ENCODE measurements at places on chromosomes 3 and 15.

GRCh38 chr3:195150181-195151118 lies 120.5 kb downstream of the XXYLT1 start:
- DNase-seq, result no peak

DNA sequence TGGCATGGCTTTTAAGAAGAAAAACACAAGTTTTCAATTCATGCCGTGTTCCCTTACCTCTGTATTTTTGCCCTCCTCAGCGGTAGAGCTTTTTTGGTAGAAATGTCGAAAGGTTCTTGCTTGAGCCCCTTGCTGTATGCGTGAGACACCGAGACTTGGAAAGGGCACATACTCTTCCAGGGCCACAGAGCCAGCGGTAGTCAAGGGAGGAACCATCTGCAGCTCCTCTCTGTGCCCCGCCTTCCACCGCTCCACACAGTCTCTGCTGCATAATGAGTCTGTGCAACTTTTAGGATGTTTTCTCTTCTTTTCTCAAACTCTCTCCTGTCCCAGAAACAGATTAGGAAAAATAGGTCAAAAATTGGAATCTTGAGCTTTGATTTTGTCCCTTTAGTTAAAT lies 77.5 kb downstream of the LPP start:
- no peak for DNase-seq

GRCh38 chr3:124558991-124559845 lies 171.0 kb upstream of the UMPS start:
- peak; percentile 59 for DNase-seq

DNA sequence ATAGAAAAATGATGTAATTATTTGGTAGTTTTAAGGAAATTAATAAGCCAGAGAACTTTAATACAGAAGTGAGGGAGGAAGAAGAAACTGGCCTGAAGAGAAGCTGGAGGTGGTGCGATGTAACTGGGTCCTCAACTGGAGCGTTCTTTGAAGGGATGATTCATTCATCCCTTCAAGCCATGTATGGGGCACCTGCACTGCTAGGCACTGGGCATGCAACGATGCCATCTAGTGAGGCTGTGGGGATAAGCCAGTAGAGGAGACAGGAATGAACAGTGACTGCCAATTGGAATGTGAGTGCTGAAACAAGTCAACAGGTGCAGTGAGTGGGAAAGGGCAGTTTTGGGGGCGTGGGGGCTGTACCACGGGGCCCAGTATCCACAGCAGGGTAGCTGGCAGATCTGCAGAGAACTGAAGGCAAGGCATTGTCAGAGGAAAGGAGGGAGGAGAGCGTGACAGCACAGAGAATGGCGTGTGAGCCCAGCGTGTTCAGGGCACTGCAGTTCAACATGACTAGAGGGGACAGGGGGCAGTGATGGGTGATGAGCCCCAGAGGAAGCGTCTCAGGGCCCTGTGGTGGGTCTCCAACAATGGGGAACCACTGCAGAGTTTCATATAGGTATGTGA lies 3.8 kb upstream of the KIF23 start:
- DNase-seq, result peak; percentile 45

- DNase-seq, result no peak
Measured at GRCh38 chr3:18245721-18246120, 179.4 kb downstream of the SATB1 start.

DNA sequence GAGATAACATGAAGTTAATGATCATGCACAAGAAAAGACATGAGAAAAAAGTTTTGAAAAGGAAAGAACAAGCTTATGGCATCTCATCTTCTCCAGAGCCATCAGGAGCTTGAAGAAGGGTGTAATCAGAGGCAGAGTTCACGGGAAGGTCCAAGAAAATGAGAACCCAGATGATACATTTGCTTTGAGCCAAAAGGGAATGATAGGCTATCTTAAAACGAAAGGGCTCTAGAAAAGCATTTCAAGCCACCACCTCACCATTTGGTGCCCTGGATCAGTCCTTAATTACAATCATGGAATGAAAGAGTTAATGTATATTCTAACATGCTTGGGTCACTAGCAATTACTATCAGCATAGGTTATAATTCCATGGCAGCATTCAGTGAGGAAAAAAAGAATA lies 781.8 kb downstream of the ROBO1 start:
- DNase-seq, result no peak

- DNase-seq, result no peak
Measured at GRCh38 chr3:120743556-120744195, 1.1 kb downstream of the GTF2E1 start.

DNA sequence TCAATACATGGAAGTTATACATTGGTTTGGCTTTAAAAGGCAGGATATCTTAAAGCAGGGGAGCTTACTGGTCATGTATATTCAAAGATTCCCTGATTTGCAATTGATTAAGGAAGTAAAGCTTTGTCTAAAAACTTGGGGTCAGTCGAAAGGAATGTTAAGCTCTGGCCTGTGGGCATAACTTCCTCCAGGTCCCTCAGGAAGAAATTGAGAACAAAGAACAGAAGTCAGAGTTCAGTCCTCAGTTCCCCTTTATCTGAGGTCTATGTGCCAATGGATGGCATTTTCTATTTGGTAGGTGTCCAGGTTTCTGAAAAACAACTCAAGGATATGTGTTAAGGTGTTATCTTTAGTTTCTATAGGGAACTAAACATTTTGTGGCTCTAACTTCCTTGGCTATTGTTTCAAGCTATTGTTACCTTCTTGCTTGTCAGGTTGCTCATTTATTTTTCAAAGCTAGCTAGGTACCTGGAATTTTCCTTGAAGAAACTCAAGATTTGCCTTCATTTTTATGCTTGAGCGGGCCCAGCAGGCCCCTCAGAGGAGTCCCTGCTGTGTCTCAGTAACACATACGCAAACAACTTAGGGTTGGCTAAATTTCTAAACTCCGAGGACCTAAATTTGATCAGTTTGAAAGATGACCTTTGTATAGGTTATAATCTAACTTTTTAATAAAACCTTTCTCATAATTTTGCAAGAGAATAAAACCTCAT lies 135.0 kb upstream of the UBE2E2 start:
- no peak for DNase-seq

DNA sequence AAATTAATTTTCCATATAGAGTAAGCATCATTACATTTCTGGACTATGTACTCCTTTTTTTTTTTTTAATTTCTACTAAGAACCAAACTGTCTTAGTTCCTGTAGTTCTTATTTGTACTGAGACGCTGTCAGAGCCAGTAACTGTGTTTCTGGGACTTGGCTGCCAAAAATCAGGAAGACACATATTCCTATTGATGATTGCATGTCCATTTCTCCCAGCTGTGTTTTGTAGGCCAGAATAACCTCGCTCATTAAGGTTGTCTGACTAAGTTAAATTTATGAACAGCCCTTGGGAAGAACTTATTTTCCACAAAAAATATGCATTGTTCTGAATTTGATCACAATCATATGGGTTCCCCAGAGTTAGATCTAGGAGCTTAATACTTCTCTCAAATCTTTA lies 29.5 kb downstream of the PLSCR5 start:
- no peak for DNase-seq

GRCh38 chr3:121736112-121736511 lies 13.4 kb downstream of the GOLGB1 start:
- DNase-seq, result no peak

GRCh38 chr3:52221563-52222318 lies 3.7 kb downstream of the TLR9 start:
- no peak for DNase-seq

GRCh38 chr3:74613060-74613459 lies 1.4 kb downstream of the CNTN3 start:
- no peak for DNase-seq

DNA sequence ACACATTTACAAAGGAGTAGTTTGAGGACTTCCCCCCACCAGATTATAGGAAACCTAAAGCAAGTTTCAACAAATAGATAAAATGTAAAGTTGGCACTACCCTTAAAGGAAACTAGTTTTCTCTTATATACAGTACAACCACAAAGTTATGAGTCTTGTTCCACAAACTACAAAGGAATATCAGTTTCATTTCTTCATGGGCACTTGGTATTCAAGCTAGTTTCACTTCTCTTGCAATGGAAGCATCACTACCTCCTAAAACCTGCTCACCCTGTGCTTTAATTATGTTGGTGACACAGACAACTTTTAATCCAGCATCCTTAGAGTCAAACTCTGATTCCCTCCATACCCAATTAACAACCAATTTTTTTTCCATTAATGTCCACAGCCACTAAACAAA lies 707.0 kb downstream of the ROBO2 start:
- DNase-seq, result no peak

GRCh38 chr15:55247311-55247710 lies 42.3 kb downstream of the RAB27A start:
- DNase-seq, result no peak

- no peak for DNase-seq
Measured at GRCh38 chr3:52119099-52119498, 35.1 kb downstream of the POC1A start.

DNA sequence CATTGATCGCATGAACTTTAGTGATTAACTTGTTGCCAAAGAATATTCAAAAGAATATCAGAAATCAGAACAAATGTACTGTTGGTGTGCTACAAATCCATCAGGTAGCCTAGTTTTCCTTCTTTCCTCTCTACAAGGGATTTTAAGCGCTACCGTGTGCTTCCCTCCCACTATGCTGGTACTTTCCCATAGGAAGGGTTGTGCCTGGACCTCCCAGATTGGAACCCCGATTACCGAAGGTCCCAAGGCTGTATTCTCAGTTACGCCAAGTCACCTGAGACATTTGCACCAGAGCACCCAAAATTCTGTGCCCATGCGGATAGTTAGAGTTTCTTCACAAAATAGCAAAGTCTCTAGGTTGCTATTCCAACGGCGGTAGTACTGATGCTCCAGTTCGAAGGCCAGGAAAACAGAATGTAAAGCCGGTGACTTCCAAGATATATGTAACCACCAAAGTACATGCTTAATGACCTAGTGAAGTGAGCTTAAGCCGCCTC lies 23.4 kb upstream of the GATM start:
- no peak for DNase-seq

DNA sequence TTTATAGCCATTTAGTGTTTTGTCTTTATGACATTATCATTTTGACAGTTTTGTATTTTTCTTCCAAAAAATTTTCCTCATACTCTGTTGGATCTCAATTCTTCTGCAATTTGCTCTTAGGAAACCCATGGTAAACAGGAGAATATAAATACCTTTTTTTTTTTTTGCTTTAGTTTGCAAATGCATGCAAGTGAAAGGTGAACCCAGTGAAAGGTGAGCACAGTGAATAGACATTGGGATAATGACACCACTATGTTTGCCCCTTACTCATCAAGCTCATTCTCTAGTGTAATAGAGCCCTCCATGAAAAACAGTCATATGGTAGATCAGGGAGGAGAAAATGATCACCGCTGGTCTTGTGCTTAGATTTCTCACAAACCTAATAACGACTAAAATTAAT lies 59.0 kb upstream of the TRPC1 start:
- DNase-seq, result no peak

DNA sequence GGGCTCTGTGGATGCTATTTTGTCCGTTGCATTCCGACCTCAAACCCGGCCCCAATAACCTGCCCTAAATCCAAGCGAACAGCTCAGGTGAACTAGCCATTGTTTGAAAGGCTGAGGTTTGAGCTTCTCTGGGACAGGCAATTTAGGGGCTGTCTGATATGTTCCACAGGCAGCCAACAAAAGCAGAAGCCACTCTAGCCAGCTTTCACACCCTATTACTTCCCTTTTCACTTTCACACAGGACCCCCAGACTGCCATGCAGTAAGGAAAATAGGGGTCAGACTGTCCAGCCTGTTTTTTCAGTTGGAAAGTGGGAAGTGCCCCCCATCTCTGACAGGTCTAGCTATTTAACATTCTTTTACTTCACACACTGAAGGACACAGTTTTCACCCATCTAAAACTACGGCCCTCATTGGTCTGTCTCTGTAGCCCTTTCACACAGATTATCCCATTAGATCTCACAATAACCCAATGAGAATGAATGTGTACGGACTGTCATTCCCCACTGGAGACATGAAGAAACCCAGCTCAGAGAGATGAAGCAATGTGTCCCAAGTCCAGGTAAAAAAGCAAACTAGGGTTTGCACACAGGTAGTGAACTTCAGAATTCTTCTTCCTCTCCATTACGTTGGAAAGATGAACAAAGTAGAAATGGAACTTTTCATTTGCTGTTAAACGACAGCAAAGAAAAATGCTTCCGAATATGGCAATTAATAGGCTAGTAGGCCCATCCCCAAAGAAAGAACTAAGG lies 1.9 kb downstream of the CCDC12 start:
- no peak for DNase-seq

DNA sequence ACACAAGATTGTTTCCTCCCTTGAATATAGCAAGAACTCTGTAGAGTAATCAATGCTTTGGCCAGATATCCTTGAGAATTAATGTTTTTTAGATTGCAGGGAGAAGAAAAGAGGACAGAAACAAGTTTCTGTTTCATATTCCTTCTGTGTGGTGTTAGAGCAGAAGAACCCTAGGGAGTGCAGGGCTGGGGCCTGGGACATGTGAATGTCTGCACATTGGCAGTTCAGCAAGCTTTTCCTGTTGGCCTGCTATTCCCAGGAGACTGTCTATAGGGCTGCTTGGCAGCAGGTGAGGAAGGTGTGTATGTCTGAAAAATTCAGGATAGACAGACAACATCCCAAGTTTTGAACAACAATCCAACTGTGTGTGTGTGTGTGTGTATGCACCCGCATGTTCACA lies 13.6 kb upstream of the CNBP start:
- no peak for DNase-seq

- no peak for DNase-seq
Measured at GRCh38 chr15:99253381-99254090, 2.3 kb downstream of the LRRC28 start.

Data from NCI-H1694 (cell line).